ENCODE measurements at places on chromosomes 7 and 10.

GRCh38 chr10:4647109-4647785 lies 178.8 kb upstream of the AKR1E2 start:
- DNase-seq, result no peak

DNA sequence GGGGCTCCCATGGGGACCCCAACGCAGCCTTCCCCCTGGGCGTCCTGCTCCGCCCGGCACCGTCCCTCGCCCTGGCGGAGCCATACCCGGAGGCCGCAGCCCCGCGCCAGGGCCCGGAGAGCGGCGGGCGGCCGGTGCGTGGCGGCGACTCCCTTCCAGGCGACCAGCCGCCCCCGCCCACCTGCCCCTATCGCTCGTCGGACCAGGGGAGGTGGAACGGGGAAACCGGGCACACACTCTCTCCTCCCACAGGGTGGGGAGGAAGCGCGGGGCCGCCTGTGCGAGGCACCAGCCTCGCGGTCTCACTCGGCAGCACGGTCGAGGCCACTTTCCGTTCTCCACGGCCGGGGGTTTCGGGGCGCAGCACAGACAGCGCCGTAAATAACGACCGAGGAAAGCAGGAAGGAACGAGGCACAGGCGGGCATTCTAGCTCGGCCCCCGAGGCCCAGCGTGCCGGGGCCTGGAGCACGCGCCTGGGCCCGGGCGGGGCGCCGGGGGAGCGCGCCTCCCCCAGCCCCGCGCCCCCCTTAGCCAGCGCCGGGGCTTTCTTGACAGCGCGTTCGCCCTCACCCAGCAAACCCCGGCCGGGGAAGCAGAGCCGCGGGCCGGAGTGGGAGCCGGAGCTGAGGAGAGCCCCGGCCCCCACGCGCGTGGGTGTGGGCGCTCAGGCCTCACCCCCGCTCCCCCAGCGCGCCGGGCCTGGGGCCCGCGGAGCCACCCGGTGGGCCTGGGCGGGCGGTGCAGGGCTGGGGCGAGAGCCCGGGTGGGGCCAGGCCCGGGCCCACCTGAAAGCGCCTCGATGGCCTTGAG lies 936 bp downstream of the IGF2BP3 start:
- no peak for DNase-seq

DNA sequence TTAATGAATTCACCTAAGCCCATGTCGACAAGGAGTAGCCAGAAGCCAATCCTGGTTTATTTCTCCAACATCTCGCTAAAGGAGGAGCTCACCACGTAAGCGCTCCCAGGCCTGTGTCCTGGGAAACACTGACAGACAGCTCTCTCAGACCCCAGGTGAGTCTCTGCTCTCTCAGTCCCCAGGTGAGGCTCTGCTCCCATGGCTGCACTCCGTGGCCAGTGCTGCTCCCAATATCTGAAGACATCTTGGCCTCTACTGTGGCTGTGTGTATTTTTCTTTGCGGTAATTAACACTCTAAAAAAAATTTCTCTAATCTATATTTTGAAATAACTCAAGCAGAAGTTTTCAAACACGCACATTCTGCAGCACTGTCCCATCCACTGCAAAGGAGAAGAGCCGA lies 564.5 kb downstream of the PTPRN2 start:
- no peak for DNase-seq

GRCh38 chr7:101848208-101848951 lies 31.0 kb downstream of the CUX1 start:
- DNase-seq, result no peak

GRCh38 chr7:4633012-4633411 lies 49.1 kb upstream of the FOXK1 start:
- no peak for DNase-seq

DNA sequence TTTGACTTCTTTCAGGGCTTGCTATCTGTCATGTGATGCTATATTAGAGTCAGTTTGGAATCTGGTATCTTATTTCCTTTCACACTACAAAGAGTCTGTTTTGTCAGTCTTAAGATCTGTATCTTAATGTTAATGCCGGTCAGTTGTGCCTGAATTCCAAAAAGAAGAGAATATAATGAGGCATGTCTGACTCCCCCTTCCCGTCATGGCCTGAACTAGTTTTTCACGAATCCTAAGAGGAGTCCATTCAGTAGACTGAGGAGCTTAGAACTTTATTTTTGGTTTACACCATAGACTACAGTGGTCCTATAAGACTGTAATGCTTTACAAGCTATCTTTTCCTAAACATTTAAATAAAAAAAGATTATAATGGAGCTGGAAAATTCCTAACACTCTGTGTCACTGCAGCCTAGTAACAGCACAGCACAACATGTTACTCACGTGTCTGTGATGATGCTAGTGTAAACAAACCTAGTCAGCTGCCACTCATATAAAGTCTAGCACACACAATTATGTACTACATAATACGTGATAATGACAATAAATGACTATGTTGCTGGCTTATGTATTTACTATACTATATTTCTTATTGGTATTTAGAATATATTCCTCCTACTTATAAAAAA lies 50.6 kb downstream of the VPS41 start:
- DNase-seq, result no peak

- DNase-seq, result no peak
Observed at GRCh38 chr7:69517985-69518704, 80.1 kb upstream of the AUTS2 start.

DNA sequence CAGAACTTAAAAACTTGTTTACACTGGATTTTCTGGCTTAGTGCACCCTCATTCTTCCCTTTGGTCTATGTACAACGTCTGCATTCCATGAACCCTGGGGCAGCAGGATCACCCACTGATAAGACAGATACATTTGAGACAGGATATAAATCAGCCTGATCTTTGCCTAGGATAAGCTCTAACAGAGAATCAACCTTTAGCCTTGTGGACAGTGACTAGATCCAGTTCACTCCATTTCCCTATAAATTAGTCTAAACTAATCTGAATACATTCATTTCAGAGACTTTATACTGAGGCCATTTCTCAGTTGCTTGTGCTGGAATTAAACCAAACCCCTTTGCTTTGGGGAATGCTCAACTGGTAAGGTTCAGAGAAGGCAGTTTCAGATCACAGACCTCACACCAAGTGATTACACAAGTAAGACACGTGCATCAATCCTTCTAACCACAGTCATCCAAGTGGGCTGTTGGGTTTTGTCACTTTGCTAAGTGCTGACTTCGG lies 639.8 kb upstream of the FZD8 start:
- DNase-seq, result no peak

- no peak for DNase-seq
Observed at GRCh38 chr7:142870566-142871259, 14.8 kb downstream of the TRPV6 start.

GRCh38 chr10:32417911-32418547 lies 27.9 kb upstream of the CCDC7 start:
- peak; percentile 96 for DNase-seq

- peak; percentile 80 for DNase-seq
Observed at GRCh38 chr7:102117743-102118142, 168.9 kb upstream of the SH2B2 start.

DNA sequence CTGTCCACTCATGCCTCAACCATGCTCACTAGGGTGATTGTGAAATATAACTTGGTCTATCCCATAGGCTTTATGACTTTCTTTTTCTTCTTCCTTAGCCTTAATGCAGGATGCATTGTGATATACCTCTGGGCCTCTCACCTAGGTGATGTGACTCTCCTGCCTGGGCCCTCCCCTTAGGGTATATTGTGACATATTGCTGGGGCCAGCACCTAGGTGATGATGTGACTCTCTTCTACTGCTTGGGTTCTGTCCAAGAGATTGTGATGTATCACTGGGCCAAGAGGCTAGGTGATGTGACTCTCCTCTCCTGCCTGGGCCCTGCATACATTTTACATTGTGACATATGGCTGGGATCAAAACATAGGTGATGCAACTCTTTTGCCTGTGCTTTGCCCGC lies 14.7 kb upstream of the ZNF107 start:
- no peak for DNase-seq

DNA sequence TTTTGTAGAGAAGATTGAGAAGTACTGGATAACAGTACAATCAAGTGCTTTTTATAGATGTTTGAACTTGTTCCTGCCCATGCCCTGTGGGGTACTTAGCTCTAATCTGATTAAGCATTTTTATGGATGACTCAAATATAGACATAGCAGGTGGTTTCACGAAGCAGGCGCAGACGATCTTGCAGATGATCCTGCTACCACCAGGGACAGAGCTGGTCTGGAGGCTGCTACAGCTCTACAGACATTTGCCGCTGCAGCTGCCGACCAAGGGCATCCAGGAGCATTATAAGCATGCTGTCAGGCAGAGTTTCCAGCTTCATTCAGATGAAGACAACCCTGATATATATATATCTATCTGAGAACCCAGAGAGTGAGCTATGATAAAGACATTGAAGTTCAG lies 650.4 kb downstream of the NXPH1 start:
- DNase-seq, result no peak

DNA sequence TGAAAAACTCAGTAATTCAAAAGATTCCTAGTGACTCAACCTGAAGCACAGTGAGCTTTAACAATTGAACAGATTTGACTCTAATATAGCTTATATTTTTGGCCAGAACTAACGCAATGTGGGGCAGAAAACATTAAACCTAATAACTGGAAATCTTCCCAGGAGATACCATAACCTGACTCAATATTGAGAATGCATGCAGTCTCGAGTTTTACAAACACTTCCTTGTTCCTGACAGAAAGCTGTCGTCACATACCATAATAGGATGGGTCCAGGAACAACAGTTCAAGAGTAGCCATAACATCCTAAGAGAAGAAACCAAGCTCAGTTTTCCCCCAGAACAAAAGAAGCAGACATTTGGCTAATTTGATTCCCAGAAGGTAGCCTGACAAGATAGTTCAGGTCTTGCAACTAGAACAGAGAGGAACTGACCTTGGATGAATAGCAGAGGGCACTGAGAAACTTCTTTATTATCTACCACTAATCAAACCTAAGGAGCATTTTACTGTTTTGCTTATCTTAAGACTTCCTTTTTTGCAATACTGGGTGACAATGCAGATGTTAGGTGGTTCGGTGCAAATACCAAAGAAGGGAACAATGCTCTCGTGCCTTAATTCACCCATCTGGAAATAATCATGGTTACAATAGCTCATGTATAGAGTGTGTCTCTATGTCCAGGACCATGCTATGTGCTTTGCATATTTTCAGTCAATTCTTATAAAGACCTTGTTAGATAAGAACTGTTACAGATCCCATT lies 38.6 kb upstream of the ACSL5 start:
- DNase-seq, result no peak

- no peak for DNase-seq
Observed at GRCh38 chr7:116265881-116266280, 55.5 kb downstream of the TES start.

- DNase-seq, result no peak
Observed at GRCh38 chr7:134919240-134919641, 67.1 kb upstream of the AGBL3 start.

GRCh38 chr7:15848362-15848761 lies 161.9 kb upstream of the MEOX2 start:
- DNase-seq, result no peak

GRCh38 chr7:110766864-110767263 lies 324.1 kb upstream of the LRRN3 start:
- DNase-seq, result no peak

All from AG04449 (cell line).